ENCODE measurements at places on chromosomes 6 and 20.

DNA sequence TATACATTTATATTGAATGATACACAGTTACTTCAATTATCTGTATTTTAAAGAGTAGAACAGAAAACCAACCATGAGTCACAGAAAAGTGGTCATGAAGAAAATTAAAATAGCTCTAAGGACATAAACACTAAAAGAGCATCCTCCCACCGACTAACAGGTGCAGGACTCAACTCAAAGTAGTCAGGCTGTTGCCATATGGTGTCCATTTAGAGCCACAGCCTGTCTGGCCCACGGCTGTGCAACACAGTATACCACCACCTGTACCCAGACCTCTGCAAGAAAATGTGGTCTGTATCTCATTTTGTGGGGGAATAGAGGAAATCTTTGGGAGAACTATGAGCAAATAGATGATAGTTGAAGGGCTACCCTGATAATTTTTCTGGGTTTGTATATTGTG lies 449.8 kb upstream of the RNF217 start:
- DNase-seq: no peak
- no peak overlapping the region for H3K4me3 ChIP-seq
- H3K27me3 ChIP-seq: no peaks in the 10 kb centered on the region

- H3K36me3 ChIP-seq: no peaks in the 10 kb centered on the region
- H3K4me3 ChIP-seq: no peak overlapping the region
Measured at GRCh38 chr6:114824409-114824808, 481.6 kb upstream of the HS3ST5 start.

- H3K36me3 ChIP-seq: no peaks in the 10 kb centered on the region
- peaks cover 4% of the 10 kb centered on the region for H3K4me1 ChIP-seq
- no peak overlapping the region for H3K4me3 ChIP-seq
- H3K27ac ChIP-seq: no peak overlapping the region
- no peaks in the 10 kb centered on the region for H3K27me3 ChIP-seq
Measured at GRCh38 chr6:127345521-127345920, 2.1 kb upstream of the ECHDC1 start.

GRCh38 chr20:50674138-50674825 lies 17.1 kb downstream of the RIPOR3 start:
- DNase-seq: no peak
- H3K4me1 ChIP-seq: no peaks in the 10 kb centered on the region
- H3K27me3 ChIP-seq: peaks cover 5% of the 10 kb centered on the region

DNA sequence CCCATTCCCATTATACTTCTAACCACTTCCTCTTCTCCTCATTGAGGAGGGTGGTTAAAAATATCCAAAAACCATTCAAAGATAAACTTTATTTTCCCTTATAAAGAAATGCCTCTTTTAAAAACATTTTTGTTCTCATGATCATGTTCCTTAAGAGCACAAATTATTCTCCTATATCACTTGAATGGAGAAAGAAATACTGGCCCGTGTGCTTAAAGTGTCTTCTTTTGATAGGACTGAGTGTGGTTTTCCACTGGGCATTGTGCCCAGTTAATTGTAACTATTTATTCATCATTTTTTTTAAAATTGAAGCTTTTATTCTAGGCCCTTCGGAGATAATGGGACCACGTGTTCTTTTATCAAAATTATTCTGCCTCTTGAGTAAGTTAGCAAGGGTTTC lies 871.5 kb downstream of the QKI start:
- H3K36me3 ChIP-seq: no peaks in the 10 kb centered on the region
- DNase-seq: no peak
- H3K27ac ChIP-seq: no peak overlapping the region
- no peaks in the 10 kb centered on the region for H3K4me1 ChIP-seq
- H3K4me3 ChIP-seq: no peak overlapping the region

GRCh38 chr6:10976571-10976970 lies 67.5 kb downstream of the ELOVL2 start:
- no peak for DNase-seq
- no peak overlapping the region for H3K27ac ChIP-seq
- no peaks in the 10 kb centered on the region for H3K4me1 ChIP-seq
- no peaks in the 10 kb centered on the region for H3K36me3 ChIP-seq
- no peaks in the 10 kb centered on the region for H3K27me3 ChIP-seq

- DNase-seq: no peak
- no peaks in the 10 kb centered on the region for H3K36me3 ChIP-seq
- no peaks in the 10 kb centered on the region for H3K4me1 ChIP-seq
- no peak overlapping the region for H3K27ac ChIP-seq
- no peak overlapping the region for H3K4me3 ChIP-seq
Measured at GRCh38 chr6:3423439-3424184, 33.2 kb downstream of the SLC22A23 start.

- no peaks in the 10 kb centered on the region for H3K27me3 ChIP-seq
- DNase-seq: no peak
- peak overlapping the region; percentile 69 for H3K27ac ChIP-seq
- no peaks in the 10 kb centered on the region for H3K36me3 ChIP-seq
Measured at GRCh38 chr6:158715330-158716311, 65.8 kb downstream of the SYTL3 start.

- no peak for DNase-seq
- H3K36me3 ChIP-seq: peaks cover 31% of the 10 kb centered on the region
- no peak overlapping the region for H3K27ac ChIP-seq
- no peaks in the 10 kb centered on the region for H3K27me3 ChIP-seq
Measured at GRCh38 chr20:5967469-5967868, 17.0 kb downstream of the MCM8 start.

- peaks cover 7% of the 10 kb centered on the region for H3K36me3 ChIP-seq
- no peak overlapping the region for H3K27ac ChIP-seq
- no peak for DNase-seq
Measured at GRCh38 chr6:111573131-111573883, 32.4 kb downstream of the TRAF3IP2 start.

- H3K4me3 ChIP-seq: no peak overlapping the region
- H3K4me1 ChIP-seq: no peaks in the 10 kb centered on the region
- no peak overlapping the region for H3K27ac ChIP-seq
- no peak for DNase-seq
- H3K27me3 ChIP-seq: peaks cover 2% of the 10 kb centered on the region
Measured at GRCh38 chr20:59398537-59399205, 98.3 kb downstream of the EDN3 start.

GRCh38 chr6:163750431-163751031 lies 336.0 kb downstream of the QKI start:
- no peaks in the 10 kb centered on the region for H3K36me3 ChIP-seq
- H3K4me1 ChIP-seq: peaks cover 12% of the 10 kb centered on the region
- H3K27ac ChIP-seq: no peak overlapping the region
- no peak for DNase-seq
- H3K4me3 ChIP-seq: no peak overlapping the region
- no peaks in the 10 kb centered on the region for H3K27me3 ChIP-seq

DNA sequence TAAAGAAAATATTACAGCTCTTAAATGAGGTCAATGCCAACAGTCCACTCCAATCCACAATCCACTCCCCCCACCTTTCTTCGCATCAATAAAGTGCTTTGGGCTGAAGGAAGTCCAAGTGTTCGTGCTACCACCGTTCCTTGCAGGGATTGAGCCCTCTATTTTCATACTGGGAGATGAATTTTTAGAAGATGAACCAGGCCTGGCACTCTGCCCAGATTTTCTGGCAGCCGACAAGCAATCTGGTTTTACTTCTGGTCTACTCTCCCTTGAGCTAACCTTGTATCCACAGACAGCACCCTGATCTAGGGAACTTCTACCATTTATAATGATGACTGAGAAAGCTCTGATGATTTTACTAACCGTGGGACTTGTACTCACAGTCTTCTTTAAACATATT lies 72.3 kb downstream of the BTBD9 start:
- H3K36me3 ChIP-seq: no peaks in the 10 kb centered on the region
- no peaks in the 10 kb centered on the region for H3K4me1 ChIP-seq
- H3K4me3 ChIP-seq: no peak overlapping the region
- no peak overlapping the region for H3K27ac ChIP-seq

GRCh38 chr6:36594816-36595643 lies 868 bp downstream of the SRSF3 start:
- no peak for DNase-seq
- H3K4me3 ChIP-seq: peak overlapping the region; percentile 100
- H3K27me3 ChIP-seq: no peaks in the 10 kb centered on the region
- H3K4me1 ChIP-seq: peaks cover 11% of the 10 kb centered on the region
- H3K36me3 ChIP-seq: peaks cover 16% of the 10 kb centered on the region

GRCh38 chr6:97958134-97958533 lies 675.1 kb upstream of the MMS22L start:
- H3K4me3 ChIP-seq: no peak overlapping the region
- no peaks in the 10 kb centered on the region for H3K36me3 ChIP-seq
- no peaks in the 10 kb centered on the region for H3K27me3 ChIP-seq
- DNase-seq: no peak

GRCh38 chr6:43968110-43968965 lies 158.9 kb downstream of the MRPL14 start:
- no peak for DNase-seq
- no peak overlapping the region for H3K4me3 ChIP-seq
- H3K4me1 ChIP-seq: no peaks in the 10 kb centered on the region
- H3K27me3 ChIP-seq: no peaks in the 10 kb centered on the region

GRCh38 chr6:23964865-23965264 lies 161.2 kb upstream of the NRSN1 start:
- DNase-seq: no peak
- no peak overlapping the region for H3K4me3 ChIP-seq
- H3K36me3 ChIP-seq: no peaks in the 10 kb centered on the region
- H3K27ac ChIP-seq: no peak overlapping the region
- H3K4me1 ChIP-seq: no peaks in the 10 kb centered on the region

DNA sequence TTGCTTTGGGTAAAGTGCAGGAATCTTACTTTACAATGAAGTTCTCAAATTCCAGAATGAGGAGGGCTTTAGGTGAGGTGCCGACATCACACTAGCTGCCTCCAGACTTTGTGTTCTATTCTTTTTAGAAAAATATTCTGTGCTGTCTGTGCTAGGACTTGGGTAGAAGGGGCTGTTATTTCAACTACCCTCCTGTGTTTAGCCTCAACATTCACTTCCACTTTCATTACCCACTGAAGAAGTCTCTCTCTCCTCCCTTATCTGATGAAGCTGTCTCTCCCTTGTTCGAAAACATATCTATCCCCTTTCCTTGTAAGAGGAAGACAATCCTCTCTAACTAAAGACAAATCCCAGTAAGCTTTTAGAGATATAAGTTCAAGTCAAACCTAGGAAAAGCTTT lies 25.0 kb upstream of the BRPF3 start:
- H3K27me3 ChIP-seq: no peaks in the 10 kb centered on the region
- H3K4me1 ChIP-seq: peaks cover 14% of the 10 kb centered on the region
- H3K4me3 ChIP-seq: no peak overlapping the region

- H3K27me3 ChIP-seq: peaks cover 11% of the 10 kb centered on the region
- no peaks in the 10 kb centered on the region for H3K36me3 ChIP-seq
- H3K27ac ChIP-seq: no peak overlapping the region
- H3K4me1 ChIP-seq: peaks cover 7% of the 10 kb centered on the region
- peak overlapping the region; percentile 57 for H3K4me3 ChIP-seq
Measured at GRCh38 chr6:106976270-106976669, 1.7 kb upstream of the CD24 start.

GRCh38 chr6:31525553-31525931 lies 3.2 kb upstream of the MCCD1 start:
- no peak for DNase-seq
- no peak overlapping the region for H3K27ac ChIP-seq
- no peaks in the 10 kb centered on the region for H3K27me3 ChIP-seq
- H3K4me3 ChIP-seq: no peak overlapping the region
- H3K4me1 ChIP-seq: no peaks in the 10 kb centered on the region
- H3K36me3 ChIP-seq: no peaks in the 10 kb centered on the region

- H3K27ac ChIP-seq: no peak overlapping the region
- no peak for DNase-seq
- H3K4me1 ChIP-seq: no peaks in the 10 kb centered on the region
- H3K4me3 ChIP-seq: no peak overlapping the region
Measured at GRCh38 chr6:169866668-169867521, 115.5 kb downstream of the ERMARD start.

DNA sequence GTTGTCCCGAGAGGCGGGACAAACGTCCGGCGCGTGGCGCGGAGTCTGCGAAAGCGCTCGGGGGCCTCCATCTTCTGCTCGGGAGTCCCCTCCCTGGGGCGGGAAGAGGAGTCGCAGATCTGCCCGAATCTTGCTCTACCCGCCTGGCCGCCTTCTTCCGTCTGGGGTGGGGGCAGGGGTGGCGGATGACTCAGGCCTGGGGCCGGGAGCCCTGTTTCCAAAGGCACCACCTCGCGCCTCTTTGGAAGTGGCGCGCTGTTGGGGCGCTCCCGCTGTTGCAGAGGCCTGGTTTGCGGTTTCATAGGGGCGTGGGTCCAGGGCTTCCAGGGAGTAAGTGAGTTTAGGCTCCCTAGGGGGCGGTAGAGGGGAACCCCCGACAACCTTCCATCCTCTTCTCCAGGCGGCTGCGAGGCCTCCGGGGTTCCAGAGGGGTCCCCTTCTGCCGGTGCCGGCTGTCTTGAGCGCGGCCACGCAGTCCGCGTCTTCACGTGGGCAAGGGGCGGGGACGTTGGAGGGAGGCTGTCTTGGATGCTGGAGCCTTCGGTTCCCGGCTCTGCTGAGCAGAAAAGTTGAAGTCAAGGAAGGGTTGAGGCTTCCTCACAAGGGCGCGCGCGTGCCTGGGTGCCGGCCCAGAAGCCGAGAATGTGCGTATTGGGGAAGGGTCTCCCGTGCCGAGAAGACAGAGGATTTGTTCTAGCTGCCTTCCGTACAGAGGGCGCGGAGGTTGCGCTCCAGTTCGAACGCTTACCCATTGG lies 2.6 kb upstream of the TFAP2C start:
- peaks cover 19% of the 10 kb centered on the region for H3K27me3 ChIP-seq
- H3K4me1 ChIP-seq: no peaks in the 10 kb centered on the region
- H3K27ac ChIP-seq: no peak overlapping the region
- no peak overlapping the region for H3K4me3 ChIP-seq

GRCh38 chr6:47254906-47255305 lies 54.8 kb downstream of the TNFRSF21 start:
- no peak overlapping the region for H3K4me3 ChIP-seq
- DNase-seq: no peak
- no peaks in the 10 kb centered on the region for H3K36me3 ChIP-seq
- H3K4me1 ChIP-seq: no peaks in the 10 kb centered on the region
- H3K27me3 ChIP-seq: no peaks in the 10 kb centered on the region

DNA sequence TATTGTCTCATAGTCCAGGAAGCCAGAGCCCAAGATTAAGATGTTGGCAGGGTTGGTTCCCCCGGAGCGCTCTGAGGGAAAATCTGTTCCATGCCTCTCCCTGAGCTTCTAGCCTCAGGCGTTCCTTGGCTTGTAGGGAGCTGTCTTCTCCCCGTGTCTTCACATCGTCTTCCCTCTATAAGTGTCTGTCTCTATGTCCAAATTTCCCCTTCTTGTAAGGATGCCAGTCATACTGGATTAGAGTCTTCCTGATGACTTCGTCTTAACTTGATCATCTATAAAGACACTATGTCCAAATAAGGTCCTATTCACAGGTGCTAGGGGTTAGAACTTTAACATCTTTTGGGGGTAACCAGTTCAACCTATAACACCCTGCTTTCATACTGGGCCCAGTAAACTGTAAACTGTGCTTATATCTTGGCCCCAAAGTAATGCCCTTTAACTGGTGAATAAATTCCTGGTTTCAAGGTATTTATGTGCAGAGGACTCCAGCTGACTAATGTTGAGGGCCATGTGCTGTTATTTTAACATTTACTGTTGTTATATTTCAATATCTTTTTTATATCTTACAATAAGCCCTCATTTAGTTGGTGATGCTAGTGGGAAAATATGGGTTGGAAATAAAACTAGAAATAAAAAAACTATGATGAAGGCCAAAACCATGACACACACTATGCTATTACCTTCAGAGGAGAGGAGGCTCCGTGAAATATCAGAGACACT lies 101.7 kb upstream of the IYD start:
- no peak overlapping the region for H3K4me3 ChIP-seq
- H3K4me1 ChIP-seq: no peaks in the 10 kb centered on the region
- H3K36me3 ChIP-seq: no peaks in the 10 kb centered on the region
- H3K27ac ChIP-seq: no peak overlapping the region
- DNase-seq: no peak

GRCh38 chr20:41425180-41425884 lies 58.7 kb upstream of the EMILIN3 start:
- H3K4me1 ChIP-seq: 0 out of 2 replicates have a peak, but pooled peaks cover 3% of the 10 kb centered on the region
